ENCODE measurements at places on chromosomes 1 and 21.

DNA sequence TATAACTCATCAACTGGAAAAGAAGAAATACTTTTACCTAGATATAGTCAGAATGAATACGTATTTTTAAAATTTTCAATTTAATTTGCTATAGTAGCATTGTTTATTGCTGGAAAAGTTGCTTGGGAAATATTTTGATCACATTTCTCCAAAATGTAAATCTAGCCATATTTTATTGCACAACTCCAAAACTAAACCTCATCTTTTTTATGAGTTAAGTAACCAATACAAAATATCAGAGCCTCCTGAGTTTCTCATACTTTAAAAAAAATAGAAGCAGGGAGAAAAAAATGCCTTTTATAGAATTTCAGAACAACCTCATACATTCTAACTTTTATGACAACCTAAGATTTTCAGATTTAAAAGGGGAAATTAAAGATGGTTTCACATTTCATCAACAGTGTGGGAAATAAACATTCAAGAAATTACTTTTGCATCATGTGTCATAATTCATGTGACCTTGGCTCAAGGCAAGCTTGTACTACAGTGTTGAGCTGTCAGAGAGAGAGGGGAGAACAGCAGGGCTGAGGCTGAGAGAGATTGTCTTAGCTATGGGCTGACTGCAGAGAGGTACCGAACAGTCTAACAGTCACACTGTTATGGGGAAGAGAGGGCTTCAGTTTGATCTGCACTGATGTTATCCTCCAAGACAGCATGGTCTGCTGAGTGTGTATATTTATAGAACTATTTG, 519.0 kb downstream of the LTN1 start:
- no peak for DNase-seq

DNA sequence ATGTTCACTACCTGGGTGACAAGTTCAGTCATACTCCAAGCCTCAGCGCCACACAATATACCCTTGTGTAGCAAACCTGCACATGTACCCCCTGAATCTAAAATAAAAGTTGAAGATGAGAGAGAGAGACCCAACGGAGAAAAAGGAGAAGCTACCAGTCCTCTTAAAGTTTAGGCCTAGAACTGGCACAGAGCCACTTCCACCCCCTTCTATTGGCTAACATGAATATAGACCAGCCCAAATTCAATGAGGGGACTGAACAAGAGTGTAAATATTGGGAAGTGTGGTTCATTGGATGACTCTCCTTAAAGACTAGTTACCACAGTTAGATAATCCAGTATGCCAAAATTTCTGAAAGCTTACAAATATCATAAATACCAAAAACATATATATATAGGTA, 139.9 kb upstream of the ATP1B1 start:
- no peak for DNase-seq

GRCh38 chr1:164310166-164310565, 248.8 kb upstream of the PBX1 start:
- DNase-seq = no peak

DNA sequence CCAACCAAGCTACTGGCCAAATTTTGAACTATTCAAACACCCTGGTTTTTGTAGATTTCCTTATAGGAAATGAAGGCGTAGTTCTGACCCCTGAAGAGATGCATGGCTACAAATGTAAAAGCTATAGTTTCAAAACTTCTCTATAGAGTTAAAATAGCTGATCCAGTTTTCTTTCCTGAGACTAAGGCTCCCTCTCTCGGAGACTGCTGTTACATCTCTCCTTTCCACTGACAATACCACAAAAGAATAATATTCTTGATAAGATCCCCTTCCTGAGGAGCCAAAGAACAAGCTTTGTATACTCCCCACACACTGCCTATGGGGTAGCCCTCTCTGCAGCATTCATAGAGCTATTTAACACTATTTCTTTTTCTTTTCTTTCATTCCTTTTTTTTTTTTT, 6.7 kb upstream of the CFAP126 start:
- no peak for DNase-seq

- DNase-seq = no peak
These were observed 492.8 kb downstream of the CAMTA1 start for GRCh38 chr1:7278045-7278444.

- no peak for DNase-seq
These were observed 48.7 kb upstream of the PRDM2 start for GRCh38 chr1:13651279-13651678.

DNA sequence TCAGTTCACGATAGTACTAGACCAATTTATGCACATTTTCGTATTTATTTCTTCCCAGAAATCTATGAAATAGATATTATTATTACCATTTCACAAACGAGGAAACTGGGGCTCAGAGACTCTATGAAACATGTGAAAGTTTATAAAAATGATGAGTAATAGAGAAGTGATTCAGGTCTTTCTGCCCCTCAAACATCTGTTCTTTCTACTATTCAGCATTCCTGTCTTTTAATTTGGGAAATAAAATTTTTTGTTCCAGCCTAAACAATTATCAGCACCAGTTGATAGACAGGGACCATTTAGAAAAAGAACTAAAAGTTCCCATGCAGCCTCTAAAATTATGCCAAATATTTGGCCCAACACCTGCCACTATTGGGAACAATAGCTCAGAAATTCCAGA, 585.1 kb downstream of the PTPRC start:
- no peak for DNase-seq

DNA sequence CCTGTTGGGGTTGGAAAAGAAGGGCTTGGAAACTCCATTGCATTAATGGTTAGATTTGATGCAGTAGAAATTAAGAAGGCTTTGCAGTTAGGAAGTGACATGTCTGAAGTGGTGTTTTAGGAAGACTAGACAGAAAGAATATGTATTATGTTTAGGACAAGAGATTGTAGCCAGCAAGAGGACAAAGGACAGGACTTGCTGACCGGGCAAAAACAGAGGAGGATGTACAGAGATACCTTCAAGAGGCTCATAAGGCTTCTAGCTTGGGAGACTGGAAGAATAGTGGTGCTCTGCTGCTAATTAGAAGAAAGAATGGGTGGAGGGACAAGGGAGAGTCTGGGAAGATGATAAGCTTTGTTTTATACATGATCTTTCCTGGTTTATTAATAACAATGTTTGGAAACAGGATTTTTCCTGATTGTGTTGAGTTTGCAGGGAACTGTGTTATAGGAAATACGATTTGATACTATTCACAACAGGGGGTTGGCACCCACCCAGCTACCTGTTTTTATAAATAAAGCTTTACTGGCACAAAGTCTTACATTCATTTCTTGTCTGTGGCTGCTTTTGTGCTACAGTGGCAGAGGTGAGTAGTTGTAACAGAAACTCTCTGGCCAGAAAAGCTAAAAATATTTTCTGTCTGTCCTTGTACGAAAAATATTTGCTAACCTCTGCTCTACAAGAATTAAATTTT, 37.1 kb upstream of the TMCO2 start:
- DNase-seq = no peak

GRCh38 chr1:119737040-119737682, 25.4 kb downstream of the PHGDH start:
- no peak for DNase-seq

GRCh38 chr1:70674941-70675685, 264.0 kb downstream of the CTH start:
- no peak for DNase-seq

DNA sequence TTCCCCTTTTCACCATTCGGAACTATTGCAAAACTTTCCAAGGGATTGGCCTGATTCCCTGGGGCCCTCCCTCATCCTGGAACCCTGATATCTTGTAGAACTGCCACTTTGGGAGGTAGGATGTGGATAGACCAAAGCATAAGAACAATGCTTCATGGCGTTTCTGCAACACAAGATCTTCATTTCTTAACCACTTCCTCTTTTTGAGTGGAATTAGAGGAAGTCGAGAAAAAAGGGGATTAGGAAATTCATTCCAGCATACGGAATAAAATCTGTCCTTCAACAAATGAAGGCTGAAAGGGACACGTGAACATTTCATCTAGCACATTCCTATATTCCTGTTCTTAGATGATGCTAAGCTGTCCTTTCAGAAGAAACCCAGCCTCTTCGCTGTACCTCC, 149.3 kb downstream of the HUNK start:
- DNase-seq = no peak

GRCh38 chr1:246275036-246275435, 232.0 kb downstream of the SMYD3 start:
- no peak for DNase-seq

DNA sequence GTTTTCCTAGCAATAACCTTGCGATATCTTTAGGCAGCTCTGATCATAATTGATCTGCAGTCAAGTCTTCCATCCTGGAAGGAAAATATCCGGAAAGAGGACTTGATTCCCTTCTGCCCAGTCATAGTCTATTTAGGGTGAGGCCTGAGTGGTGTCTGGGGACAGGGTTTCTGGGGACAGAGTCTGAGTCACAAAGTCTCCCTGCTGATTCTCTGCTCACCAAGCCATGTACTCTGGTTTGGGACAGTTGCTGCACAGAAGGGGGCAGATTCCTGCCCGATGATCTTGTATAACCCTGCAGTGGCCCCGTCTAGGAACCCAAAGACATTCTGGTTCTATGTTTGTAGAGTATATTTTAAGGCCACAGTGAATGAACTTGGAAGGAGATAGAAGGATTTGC, 178.8 kb downstream of the KCNJ6 start:
- DNase-seq = no peak

- no peak for DNase-seq
These were observed 10.9 kb downstream of the SMAP2 start for GRCh38 chr1:40384413-40384762.

GRCh38 chr1:40059960-40060750, 19.6 kb downstream of the CAP1 start:
- no peak for DNase-seq

- no peak for DNase-seq
These were observed 99.6 kb downstream of the APP start for GRCh38 chr21:26070822-26071425.

- DNase-seq = peak; percentile 51
These were observed 8.4 kb upstream of the IKBKE start for GRCh38 chr1:206461602-206462455.

DNA sequence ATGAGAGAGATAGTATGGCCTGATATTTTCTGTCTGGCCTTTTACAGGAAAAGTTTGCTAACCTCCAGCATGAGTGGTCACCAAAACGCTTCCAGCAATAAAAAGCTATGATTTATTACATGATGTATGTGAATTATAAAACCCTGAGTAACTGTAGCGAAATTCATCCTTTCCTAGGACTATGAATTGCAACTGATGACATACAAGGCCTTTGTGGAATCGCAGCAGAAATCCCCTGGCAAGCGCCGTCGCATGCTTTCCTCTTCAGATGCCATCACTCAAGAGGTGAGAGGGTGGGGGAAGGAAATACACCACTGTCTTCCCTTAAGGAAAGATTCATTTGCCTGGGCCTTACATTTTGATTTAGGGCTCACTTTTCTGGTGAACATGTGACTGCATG, 117.9 kb downstream of the MACF1 start:
- DNase-seq = no peak

- no peak for DNase-seq
These were observed 48.1 kb upstream of the BACE2 start for GRCh38 chr21:41119901-41120300.

- no peak for DNase-seq
These were observed 22.7 kb upstream of the TRAPPC10 start for GRCh38 chr21:43989401-43989800.

DNA sequence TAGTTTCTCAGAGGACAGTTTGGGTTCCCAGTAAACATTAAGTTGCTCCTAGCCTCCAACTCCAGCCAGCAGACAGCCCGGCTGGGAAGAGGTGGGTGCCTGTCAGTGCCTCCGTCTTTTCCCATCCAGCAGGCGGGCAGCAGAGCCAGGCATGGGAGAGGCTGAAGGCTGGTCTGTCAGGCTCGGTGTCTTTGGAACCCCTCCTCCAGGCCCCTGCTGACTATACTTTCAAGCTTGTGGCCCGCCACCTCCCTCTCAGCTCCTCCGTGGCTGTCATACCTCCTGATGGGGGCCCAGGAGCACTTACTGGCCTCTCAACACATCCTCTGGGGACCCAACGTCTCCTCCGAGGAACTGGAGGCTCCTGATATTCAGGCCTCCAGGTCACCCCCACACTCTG, 140.9 kb downstream of the ACTL8 start:
- no peak for DNase-seq

DNA sequence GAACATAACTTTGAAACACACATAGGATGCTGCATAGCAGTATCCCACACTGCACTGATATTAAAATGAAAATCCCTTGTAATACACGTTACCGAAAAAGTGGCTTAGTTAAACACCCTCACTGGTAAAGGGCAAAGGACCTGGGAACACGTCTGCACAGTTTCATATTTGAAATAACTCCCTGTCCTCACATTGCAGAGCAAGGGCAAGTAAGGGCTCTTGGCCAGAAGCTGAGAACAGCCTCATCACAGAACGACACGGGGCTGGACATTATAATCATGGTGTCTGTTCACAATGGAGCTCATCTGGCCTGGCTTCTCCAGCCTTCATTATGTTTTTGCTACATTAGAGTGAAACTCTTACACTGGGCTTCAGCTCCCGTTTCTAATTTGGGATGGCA, 207.0 kb downstream of the PCP4 start:
- DNase-seq = no peak

DNA sequence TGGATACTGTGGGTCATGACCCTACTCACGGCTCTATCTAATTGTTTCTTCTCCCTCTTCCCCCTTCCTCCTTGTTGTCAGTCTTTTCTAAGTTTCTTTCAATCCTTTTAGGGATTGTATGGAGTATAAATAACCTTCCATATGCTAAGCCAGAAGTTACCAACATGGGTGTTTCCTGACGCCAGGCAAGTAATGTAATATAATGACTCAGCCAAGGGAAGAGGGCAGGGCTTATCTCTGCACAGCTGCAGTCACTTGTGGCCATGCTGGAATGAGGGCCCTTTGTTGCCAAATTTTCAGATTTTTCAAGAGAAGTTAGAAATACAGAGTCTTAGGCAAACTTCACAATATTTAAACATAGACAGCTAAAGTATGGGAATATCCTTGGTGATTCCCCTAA, 194.6 kb downstream of the ST6GALNAC3 start:
- no peak for DNase-seq

DNA sequence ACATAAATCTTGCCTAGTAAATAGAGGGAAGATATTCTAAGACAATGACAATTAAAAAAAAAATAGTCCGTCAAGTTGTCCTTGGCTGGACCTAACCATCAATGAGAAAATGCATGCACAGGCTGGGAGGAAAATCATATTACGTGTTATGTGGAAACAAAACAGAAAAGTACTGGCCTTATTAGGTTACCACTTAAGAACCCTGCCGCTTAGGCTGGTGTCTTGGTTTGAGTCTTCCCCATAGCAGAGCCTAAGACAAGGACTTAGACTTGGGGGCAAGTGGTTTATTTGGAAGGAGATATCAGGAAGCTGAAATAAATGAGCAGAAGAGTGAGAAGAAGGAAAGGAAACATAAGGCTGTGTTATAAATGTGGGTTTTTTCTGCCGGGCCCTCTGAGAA, 186.4 kb downstream of the MRPL39 start:
- DNase-seq = no peak

DNA sequence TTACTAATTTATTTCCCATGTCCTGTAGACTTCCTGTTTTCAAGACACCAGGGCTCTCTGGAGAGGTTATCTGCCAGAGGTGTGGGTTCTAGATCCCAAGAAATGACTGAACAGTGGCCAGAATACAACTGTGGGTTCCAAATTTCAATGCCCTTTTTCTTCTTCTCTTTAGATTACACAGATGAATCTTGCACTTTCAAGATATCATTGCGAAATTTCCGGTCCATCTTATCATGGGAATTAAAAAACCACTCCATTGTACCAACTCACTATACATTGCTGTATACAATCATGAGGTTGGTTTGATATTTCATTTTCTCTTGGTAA, 15.0 kb downstream of the IFNAR2 start:
- DNase-seq = no peak

Data from stimulated activated CD8-positive, alpha-beta memory T cell treated with anti-CD3 and anti-CD28 coated beads, Interleukin-7, amount 100 ng/mL, for 1 hour (primary cell).